ENCODE measurements at places on chromosomes 5 and 9.

DNA sequence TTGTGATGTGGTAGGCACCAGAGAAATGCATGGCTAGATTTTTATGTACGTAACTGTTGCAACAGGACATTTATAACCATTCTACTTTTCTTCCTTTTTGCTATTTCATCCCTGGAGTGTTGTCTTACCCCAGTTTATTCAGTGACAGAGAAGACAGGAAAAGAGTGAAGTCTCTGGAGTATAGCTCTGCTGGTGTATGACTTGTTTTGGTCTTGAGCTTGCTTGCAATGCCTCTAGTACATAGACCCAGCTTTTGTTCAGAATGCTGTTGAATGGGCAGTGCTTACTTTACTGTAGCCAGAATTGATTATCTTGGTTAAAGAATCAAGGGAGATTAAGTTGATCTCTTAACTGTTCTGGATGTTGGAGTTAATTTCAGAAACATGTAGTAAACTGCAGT, 94.3 kb downstream of the PBX3 start:
- no peak for DNase-seq

GRCh38 chr5:141507387-141508091, 18.7 kb downstream of the PCDHGC5 start:
- DNase-seq: no peak

- DNase-seq: no peak
These were observed 151.4 kb downstream of the AUH start for GRCh38 chr9:91210318-91210717.

GRCh38 chr9:20512636-20513035, 109.7 kb downstream of the MLLT3 start:
- no peak for DNase-seq

DNA sequence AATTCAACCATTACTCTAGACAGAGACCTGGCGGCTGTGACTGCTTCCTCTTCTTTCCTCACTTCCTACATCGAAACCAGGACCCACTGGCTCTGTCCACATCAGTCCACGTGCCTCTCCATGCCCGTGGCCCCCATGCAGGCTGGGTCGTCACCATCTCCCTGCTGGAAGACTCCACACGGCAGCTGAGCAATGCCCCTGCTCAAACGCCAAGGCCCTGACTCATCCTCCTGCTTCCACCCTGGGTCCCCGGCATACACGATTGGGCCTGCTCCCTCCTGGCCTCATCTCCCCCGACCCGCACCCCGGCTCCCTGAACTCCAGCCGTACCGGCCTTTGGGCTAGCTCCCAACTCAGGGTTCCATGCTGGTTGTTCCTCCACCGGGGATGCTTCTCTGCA, 67.2 kb upstream of the IER5L start:
- DNase-seq: no peak

DNA sequence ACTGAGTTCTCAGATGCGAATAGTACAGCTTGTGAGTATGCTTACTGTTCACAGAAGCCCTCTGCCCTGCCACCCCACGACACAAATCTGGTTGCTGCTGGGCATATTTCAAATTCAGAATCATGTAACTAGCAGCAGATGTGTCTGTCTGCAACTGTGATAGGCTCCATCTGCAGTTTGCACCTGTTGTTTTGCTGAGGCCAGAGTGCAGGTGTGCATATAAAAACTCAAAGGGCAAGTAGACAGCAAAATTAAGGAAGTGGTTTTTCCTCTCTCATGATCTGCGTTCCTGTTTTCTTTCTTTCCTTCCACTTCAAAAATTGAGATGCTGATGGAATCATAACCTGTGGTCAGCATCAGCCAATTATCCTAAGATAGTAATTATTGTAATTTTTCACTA, 1000.5 kb downstream of the PTPRD start:
- no peak for DNase-seq

DNA sequence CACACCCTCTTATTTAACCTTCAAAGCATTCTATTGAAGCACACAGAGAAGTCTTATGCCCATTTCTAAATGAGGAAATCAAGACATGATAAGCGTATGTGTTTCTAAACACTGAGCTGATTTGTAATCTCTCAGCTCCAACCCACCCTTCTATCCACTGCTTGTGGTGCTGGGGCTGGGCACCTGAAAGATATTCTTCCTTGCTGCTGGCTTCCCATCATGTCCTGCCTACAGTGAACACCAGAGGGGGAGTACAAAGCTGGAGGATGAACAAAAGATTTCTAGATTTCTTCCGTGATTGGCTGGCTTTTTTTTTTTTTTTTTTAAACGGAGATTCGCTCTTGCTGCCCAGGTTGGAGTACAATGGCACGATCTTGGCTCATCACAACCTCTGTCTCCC, 14.4 kb downstream of the ACTL7A start:
- DNase-seq: no peak

GRCh38 chr9:37953775-37954437, 50.0 kb upstream of the SLC25A51 start:
- peak; percentile 61 for DNase-seq

DNA sequence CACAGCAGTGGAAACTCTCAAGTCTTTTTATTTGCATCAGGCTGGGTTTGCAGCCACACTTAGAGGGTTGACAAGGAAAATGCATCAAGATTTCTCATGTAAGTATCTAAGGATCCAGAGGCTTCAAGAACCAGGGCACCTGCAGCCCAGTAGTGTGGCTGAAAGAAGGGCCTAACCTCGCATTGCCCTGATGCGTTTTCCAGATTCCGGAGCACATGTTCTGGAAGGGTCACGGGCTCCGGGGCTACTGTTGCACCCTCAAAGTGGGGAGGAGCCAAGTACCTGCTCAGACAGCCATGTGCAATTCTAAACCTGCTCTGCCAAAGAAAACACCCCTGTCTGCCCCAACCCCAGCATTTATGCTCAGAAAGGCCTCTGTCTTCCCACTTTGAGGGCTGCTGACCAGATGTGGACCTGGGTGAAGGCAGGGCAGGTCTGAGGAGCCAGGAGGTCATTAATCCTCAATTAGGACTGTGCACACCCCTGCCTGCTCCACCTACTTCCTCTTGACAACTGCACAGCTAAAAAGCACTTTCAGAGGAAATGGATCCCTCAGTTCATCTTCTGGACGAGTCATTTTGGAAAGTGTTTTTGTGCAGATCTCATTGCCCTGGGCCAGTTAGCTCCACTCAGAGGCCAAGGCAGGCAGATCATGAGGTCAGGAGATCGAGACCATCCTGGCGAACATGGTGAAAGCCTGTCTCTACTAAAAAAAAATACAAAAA, 110.7 kb downstream of the SAXO1 start:
- DNase-seq: no peak

DNA sequence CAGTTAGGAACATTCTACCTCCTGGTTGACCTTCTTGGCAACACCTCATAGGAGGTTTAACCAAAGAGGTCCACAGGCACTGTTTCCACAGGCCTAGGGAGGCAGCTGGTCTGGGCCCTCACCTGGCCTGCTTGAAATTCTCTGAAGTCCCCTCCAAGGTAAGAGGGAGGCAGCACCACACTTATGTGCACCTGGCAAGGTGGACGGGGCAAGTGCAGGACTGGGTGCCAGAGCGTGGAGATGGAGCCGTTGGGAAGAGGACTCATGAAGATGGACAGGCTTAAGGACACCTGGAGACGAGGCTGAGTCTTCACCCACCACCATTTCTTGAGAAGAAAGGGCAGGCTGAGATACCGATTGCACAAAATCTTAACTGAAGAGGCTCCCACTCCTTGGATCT, 6.6 kb upstream of the BARHL1 start:
- DNase-seq: no peak

- no peak for DNase-seq
These were observed 117.0 kb downstream of the GAS1 start for GRCh38 chr9:86830356-86830755.

- DNase-seq: no peak
These were observed 1.2 kb upstream of the CAPSL start for GRCh38 chr5:35939639-35940038.

- no peak for DNase-seq
These were observed 126.2 kb upstream of the CHD1 start for GRCh38 chr5:99054972-99055371.
